Activated CD4-positive, alpha-beta memory T cell treated with anti-CD3 and anti-CD28 coated beads for 36 hours (primary cell): ENCODE measurements at places on chromosomes 5 and 9. TPM values are rescaled to one million over a fixed set of nuclear protein-coding genes. Genes with fewer than 3 reads are reported as not detected.

The WDR38 gene
- total RNA-seq: not detected

DNA sequence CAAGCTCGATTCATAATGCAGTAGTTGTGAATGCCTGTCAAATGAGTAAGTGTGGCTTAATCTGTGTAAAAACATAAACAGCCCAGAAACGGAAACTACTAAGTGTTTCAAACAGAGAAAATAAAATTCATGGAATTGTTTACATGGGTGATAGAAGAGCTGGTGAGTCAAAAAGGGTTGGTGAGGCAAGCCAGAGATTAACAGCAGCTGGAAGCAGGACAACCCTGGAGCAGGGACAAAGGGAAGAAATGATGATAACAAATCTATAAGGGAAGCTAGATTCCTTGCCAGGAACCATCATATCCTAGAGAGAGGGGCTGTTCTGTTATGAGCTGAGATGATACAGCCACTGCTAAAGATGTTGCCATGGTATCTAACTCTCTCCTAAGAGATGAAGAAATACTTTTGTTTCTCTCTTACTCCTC lies 18.0 kb upstream of the PRR16 start:
- no peak for DNase-seq
- H3K27me3 ChIP-seq: no peaks in the 10 kb centered on the region
- no peak overlapping the region for H3K4me3 ChIP-seq
- H3K36me3 ChIP-seq: no peaks in the 10 kb centered on the region

GRCh38 chr9:28127101-28127500 lies 553.8 kb upstream of the C9orf72 start:
- H3K27me3 ChIP-seq: no peaks in the 10 kb centered on the region
- no peaks in the 10 kb centered on the region for H3K36me3 ChIP-seq
- no peak for DNase-seq
- no peak overlapping the region for H3K4me3 ChIP-seq
- H3K4me1 ChIP-seq: no peaks in the 10 kb centered on the region

The SOX30 gene
- 0.65 TPM for total RNA-seq

DNA sequence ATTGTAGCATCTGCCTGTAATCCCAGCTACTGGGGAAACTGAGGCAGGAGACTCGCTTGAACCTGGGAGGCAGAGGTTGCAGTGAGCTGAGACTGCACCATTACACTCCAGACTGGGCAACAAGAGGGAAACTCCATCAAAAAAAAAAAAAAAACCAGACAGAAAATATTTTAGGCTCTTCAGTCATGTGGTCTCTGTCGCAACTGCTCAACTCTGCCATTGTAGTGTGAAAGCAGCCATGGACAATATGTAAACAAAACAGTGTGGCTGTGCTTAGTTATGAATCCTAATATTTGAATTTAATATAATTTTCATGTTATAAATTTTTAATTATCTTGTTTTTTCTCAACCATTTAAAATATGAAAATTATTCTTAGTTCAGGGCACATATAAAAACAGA lies 38.4 kb downstream of the ZFAND5 start:
- peaks cover 5% of the 10 kb centered on the region for H3K27me3 ChIP-seq
- H3K36me3 ChIP-seq: no peaks in the 10 kb centered on the region
- no peak overlapping the region for H3K4me3 ChIP-seq
- no peak for DNase-seq
- H3K27ac ChIP-seq: no peak overlapping the region

DNA sequence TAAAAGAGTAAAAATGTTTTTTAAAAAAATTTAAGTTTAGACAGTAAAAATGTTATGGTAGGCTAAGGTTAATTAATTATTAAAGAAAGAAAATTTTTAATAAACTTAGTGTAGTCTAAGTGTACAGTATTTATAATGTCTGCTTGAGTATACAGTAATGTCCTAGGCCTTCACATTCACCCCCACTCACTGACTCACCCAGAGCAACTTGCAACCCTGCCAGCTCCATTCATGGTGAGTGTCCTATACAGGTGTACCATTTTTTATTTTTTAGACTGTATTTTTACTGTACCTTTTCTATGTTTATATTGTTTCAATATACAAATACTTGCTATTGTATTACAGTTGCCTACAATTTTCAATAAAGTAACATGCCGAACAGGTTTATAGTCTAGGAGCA lies 234.1 kb downstream of the AUH start:
- H3K36me3 ChIP-seq: no peaks in the 10 kb centered on the region
- no peak for DNase-seq
- H3K27ac ChIP-seq: no peak overlapping the region
- H3K4me3 ChIP-seq: no peak overlapping the region

DNA sequence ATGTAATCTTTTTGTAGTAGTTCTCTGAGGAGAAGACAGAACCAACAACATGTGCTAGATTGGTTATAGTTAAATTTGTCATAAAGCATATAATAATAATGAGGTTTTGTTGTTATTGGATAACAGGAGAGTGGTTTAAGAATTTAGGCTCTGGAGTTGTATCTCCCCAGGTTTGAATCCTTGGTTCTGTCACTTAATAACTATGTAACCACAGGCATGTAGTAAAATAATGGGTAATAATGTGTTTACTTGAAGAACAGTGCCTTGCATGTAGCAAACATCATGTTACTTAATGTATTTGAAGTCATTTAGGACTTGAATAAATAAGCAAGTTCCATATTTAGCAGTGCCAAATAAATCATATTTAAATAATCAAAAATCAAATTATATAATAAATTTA lies 55.8 kb downstream of the NSD1 start:
- no peak for DNase-seq
- H3K27me3 ChIP-seq: no peaks in the 10 kb centered on the region
- H3K4me1 ChIP-seq: peaks cover 20% of the 10 kb centered on the region
- peaks cover 1% of the 10 kb centered on the region for H3K36me3 ChIP-seq

- H3K4me3 ChIP-seq: peak within 1 kb of the TSS; percentile 94
- peaks cover 46% of the 10 kb centered on the region for H3K4me1 ChIP-seq
These were observed at the start of gene HSPA5 for GRCh38 chr9:125241000-125241862. HSPA5 (minus strand) TSS chr9:125241343; CDS start chr9:125241126, 217 bp downstream.

The CDK5RAP2 gene
- total RNA-seq: 75.9 TPM

DNA sequence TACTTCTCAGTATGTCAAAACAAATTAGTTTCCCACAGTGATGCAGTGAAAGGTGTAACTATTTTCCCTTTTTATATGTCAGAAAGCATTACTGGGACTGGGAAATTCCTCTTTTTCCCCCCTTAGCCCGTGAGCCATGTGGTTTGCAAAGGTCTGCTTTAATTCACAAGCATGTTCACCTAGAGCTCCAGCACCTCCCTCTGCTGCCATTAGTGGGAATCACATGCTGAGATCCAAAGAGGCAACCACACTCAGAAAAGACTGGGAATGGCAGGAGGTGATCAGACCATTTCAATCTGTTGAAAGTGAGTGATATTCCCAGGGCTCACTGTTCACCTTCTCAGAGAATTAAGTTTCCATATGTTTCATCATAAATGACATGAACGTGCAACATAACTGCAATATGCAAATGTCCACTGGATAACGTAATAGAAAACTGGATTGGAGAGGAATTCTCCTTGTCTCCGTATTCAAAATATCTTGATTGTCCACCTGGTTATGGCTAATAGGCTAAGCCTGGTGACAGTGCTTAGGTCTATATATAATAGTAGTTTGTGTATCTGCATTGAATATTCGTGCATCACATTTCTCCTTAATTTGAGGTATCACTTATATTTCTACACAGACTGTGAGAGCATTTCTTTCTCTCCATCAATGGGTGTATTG lies 703.5 kb upstream of the WWC1 start:
- no peak for DNase-seq
- no peak overlapping the region for H3K4me3 ChIP-seq
- H3K27me3 ChIP-seq: no peaks in the 10 kb centered on the region
- H3K36me3 ChIP-seq: no peaks in the 10 kb centered on the region

DNA sequence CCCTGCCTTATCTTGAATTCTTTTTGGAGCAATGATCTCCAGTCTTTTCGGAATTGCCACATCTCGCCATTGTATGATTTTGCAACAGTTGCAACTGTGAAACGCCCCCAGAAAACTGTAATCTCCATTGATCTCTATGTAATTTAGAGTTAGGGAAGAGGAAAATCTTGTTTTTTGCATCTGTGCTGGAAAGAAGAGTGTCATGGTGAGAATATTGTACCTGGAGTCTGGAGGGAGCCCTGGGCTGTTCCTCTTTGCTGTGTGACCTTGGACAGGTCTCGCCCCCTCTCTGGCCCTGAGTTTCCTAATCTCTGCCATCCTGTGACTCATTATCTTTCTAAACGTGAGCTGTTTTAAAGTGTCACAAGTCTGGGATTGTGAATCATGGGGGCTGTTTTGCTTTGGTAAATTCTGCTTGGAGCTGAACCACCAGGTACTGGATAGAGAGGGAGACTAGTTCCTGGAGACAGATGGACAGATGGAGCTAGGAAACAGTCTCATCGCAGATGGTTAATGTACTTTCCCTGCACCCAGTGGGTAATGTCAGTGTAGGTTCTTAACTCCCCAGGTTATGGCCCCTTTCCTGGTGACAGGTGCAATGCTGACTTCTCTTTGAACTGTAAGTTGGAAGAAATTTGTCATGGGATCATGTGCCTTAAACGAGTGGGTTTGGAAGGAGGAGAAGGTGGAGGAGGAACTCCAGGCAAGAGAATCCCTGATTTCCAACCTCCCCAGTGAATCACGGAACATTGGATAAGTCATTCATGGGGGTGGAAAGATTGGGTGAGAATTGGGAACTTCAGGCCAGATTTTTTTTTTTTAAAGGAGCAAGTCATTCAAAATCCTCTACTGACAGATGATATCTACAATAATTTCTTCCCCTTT lies 19.6 kb downstream of the PPARGC1B start:
- no peaks in the 10 kb centered on the region for H3K27me3 ChIP-seq
- peaks cover 13% of the 10 kb centered on the region for H3K4me1 ChIP-seq
- no peak for DNase-seq
- H3K27ac ChIP-seq: no peak overlapping the region

- peaks cover 24% of the 10 kb centered on the region for H3K36me3 ChIP-seq
- H3K4me1 ChIP-seq: peaks cover 8% of the 10 kb centered on the region
- H3K27ac ChIP-seq: no peak overlapping the region
- H3K4me3 ChIP-seq: no peak overlapping the region
These were observed 53.7 kb downstream of the G3BP1 start for GRCh38 chr5:151825445-151825844.

The IL5 gene
- total RNA-seq: 5.0 TPM

- H3K4me1 ChIP-seq: no peaks in the 10 kb centered on the region
- no peaks in the 10 kb centered on the region for H3K36me3 ChIP-seq
- H3K27ac ChIP-seq: no peak overlapping the region
- peaks cover 20% of the 10 kb centered on the region for H3K27me3 ChIP-seq
These were observed 111.7 kb upstream of the CXCL14 start for GRCh38 chr5:135690466-135690865.

DNA sequence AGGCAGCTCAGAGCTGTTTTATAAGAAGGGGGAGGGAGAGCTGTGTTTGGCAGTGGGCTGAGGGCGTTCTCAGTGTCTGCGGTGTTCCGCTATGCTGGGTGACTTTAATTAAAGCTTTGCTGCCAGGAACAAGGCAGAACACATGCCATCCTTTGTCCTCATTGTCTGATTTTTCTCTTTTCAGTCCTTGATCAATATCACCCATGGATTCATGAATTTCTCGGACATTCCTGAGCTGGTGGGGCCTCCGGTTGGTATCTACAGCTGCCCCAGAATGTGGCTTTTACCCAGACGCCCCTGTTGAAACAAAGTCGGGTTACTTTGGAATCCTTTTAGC lies 66.5 kb upstream of the TGFBR1 start:
- DNase-seq: no peak
- H3K27me3 ChIP-seq: no peaks in the 10 kb centered on the region
- H3K27ac ChIP-seq: no peak overlapping the region
- peaks cover 20% of the 10 kb centered on the region for H3K4me1 ChIP-seq

GRCh38 chr5:94702729-94703128 lies 84.3 kb downstream of the SLF1 start:
- H3K4me1 ChIP-seq: peaks cover 5% of the 10 kb centered on the region
- H3K36me3 ChIP-seq: peaks cover 11% of the 10 kb centered on the region
- H3K27me3 ChIP-seq: no peaks in the 10 kb centered on the region
- no peak for DNase-seq
- H3K4me3 ChIP-seq: no peak overlapping the region

DNA sequence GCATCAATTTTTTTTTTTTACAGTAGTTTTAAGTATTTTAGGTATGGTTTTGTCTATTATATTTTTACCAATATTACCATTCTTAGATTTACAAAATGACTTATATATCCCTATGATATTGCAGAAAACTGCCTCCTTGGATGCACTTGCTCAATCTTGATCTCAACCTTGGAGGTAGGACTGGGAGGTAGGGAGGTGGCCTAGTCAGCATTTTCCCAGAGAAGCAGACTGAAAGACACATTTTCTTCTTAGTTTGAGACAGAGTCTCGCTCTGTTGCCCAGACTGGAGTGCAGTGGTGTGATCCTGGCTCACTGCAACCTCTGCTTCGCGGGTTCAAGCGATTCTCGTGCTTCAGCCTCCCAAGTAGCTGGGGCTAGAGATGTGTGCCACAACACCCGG lies 175.3 kb upstream of the SH3GL2 start:
- no peak overlapping the region for H3K27ac ChIP-seq
- no peak overlapping the region for H3K4me3 ChIP-seq
- DNase-seq: no peak
- no peaks in the 10 kb centered on the region for H3K4me1 ChIP-seq

The TMEM232 gene
- 0.74 TPM for total RNA-seq

- H3K27ac ChIP-seq: no peak overlapping the region
- peaks cover 7% of the 10 kb centered on the region for H3K4me1 ChIP-seq
- H3K36me3 ChIP-seq: no peaks in the 10 kb centered on the region
- H3K4me3 ChIP-seq: peak overlapping the region; percentile 16
These were observed 752 bp downstream of the CCNJL start for GRCh38 chr5:160311491-160312133.

The NRARP gene
- total RNA-seq: 1.1 TPM

- no peak overlapping the region for H3K27ac ChIP-seq
- peaks cover 6% of the 10 kb centered on the region for H3K27me3 ChIP-seq
- no peak overlapping the region for H3K4me3 ChIP-seq
- no peaks in the 10 kb centered on the region for H3K36me3 ChIP-seq
These were observed 70.1 kb downstream of the ZFAND5 start for GRCh38 chr9:72294936-72295335.

DNA sequence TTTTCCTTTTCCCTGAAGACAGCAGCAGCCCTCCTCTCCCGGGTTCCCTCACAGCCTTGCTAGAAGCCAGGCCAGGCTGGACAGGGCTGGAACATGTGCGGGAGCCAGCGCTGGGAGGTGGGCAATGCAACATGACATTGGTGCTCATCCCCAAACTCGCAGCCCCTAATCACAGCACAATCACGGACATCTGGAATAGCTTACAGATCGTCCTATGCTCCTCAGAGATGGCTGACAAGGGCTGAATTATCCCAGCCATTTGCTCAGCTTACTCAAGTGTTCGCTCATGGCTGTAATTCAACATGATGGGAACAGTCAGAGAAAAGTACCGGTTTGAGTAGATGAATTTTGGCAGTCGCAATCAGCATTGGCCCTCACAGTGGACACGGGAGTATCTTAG lies 49.8 kb downstream of the FSTL4 start:
- H3K27me3 ChIP-seq: peaks cover 14% of the 10 kb centered on the region
- no peaks in the 10 kb centered on the region for H3K36me3 ChIP-seq
- H3K4me1 ChIP-seq: no peaks in the 10 kb centered on the region
- H3K27ac ChIP-seq: no peak overlapping the region

GRCh38 chr5:16489322-16489791 lies 23.8 kb upstream of the ZNF622 start:
- no peak overlapping the region for H3K27ac ChIP-seq
- H3K4me3 ChIP-seq: no peak overlapping the region
- H3K4me1 ChIP-seq: peaks cover 5% of the 10 kb centered on the region
- no peaks in the 10 kb centered on the region for H3K27me3 ChIP-seq

The FAM78A gene
- total RNA-seq: 34.0 TPM
